ENCODE measurements at places on chromosomes 2 and 18.

DNA sequence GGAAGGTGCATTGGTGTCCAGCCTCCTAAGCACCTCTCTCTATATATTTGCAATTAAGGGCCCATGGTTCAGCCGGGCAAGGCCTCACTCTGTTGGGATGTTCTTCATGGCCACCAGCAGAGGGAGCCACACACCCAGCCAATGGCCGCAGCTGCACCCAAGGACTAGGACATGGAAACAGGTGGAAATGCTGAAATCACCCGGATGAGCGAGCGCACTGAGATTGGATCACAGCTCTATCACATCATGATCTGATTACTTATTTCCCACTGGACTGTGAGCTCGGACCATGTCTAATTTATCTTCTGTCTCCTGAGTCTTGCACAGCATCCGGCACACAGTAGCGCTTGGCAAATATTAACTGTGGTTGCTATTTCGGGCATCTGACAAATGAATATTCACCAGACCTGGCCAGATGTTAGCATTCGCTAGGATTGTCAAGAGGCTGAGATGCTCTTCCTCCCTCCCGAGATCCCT lies 31.2 kb downstream of the KIF3C start:
- peak; percentile 11 for DNase-seq

DNA sequence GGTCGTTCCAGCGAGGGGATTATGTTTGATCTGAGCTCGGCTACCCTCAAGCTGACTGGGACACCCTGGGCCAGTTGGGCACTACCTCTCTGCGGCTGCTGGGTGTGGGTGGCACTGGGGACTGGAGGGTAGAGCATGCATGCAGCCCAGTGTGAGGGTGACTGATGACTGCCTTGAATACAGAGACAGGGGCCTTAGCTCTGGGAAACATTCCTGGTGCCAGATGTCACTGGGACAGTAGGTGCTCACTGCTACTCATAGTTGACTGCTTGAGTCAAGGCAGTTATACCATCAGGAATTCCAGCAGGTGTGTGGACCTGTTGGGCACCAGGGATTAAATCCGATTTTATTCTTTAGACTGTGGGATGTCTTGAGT lies 33.6 kb upstream of the ATP6V1B1 start:
- no peak for DNase-seq

GRCh38 chr2:177651833-177652232 lies 259.3 kb downstream of the AGPS start:
- no peak for DNase-seq

DNA sequence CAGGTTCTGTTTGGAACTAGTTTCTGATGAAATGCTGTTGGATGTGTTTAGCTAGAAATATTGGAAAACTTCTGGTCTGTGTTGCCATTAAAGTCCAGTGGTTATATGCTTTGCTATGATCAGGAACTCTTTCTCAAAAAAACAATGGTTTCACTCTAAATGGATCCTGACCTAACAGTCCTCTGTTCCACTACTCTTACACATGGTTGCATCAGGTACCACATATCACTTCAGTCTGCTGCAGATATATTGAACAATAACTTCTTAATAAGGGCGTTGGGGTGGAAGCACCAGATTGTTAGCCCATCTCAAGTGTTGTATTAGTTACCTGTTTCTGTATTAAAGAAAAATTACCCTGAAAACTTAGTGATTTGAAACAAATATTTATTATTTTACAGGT lies 676.6 kb upstream of the GCFC2 start:
- DNase-seq, result no peak

DNA sequence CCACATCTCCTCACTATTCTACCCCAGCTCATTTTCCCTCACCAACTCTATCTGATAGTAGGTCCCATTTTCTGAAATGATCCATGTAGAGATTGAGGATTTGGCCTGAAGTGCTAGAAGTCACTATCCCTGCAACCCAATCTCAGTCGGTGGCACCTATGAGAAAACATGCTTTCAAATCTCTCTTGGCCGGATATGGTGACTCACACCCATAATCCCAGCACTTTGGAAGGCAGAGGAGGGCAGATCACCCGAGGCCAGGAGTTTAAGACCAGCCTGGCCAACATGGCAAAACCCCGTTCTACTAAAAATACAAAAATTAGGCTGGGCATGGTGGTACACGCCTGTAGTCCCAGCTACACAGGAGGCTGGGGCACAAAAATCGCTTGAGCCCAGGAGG lies 19.1 kb upstream of the MARCHF4 start:
- DNase-seq, result no peak

GRCh38 chr2:231894566-231895380 lies 31.4 kb downstream of the NPPC start:
- DNase-seq, result no peak

GRCh38 chr2:200705305-200706041 lies 106.2 kb upstream of the BZW1 start:
- DNase-seq, result no peak

DNA sequence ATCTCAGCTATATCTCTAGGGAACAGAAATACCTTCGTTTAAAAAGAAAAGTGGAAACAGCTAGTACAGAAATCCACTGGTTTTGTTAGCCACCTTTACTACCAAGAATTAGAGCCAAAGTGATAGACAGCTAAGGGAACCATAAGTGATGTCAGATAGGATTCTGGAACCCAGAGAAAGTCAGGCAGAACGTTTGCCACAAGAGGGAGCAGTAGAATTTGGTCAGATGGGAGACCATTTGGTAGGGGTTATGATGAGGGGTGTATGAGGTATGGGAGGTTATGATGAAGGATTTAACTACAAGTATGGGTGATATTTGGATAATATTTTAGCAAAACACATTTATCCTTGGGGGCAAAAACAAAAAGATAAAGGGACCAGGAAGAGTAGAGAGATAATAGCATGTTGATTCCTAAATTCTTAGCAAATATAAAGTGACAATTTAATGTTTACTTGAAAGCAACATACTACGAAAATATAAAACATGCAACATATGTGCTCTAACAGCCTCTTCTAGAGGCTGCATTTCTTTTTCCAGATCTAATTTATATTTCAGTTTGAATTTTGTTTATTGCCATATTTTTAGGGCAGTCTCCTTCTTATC lies 3.3 kb downstream of the SLC8A1 start:
- DNase-seq, result no peak

DNA sequence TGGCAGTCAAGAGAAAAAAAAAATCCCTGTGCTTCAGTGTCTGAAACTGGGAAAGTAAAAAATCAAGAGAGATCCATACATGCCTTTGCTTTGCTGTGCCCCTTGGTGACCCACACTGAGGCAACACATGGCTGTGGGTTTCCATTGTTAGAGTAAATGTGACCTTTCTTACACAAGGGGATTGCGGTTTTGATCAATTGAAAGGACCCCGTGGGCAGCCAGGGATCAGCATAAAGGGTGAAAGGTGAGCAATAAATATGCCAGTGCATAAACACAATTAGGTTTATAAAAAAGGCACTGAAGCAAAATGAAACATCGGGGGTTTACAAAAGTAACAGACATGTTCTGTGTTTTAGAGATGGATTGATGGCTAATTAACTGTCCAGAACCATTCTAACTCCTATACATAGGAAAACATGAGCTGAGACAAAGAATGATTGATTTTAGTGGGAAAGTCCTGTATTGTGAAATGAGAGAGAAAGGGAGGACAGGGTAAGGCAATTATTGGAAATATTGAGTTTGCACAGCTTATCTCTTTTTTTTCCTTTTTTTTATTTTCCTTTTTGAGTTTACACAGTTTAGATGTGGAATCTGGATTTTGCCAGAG lies 40.7 kb upstream of the BBS5 start:
- DNase-seq, result no peak

- DNase-seq, result no peak
Observed at GRCh38 chr18:38402509-38402908, 836.9 kb upstream of the CELF4 start.

DNA sequence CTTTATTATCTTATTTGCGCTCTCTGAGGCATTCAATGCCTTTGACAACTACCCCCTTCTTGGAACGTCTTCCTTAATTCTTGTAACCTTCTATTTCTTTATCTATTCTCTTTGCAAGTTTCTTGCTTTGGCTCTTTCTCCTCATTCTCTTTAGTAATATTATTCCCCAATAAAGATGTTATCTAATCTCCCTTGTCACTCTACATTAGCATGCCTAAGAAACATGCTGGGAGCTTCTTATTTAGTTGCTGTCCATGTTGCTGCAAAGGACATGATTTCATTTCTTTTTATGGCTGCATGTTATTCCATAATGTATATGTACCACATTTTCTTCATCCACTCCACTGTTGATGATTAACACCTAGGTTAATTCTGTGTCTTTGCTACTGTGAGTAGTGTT lies 113.7 kb downstream of the RDH14 start:
- no peak for DNase-seq

DNA sequence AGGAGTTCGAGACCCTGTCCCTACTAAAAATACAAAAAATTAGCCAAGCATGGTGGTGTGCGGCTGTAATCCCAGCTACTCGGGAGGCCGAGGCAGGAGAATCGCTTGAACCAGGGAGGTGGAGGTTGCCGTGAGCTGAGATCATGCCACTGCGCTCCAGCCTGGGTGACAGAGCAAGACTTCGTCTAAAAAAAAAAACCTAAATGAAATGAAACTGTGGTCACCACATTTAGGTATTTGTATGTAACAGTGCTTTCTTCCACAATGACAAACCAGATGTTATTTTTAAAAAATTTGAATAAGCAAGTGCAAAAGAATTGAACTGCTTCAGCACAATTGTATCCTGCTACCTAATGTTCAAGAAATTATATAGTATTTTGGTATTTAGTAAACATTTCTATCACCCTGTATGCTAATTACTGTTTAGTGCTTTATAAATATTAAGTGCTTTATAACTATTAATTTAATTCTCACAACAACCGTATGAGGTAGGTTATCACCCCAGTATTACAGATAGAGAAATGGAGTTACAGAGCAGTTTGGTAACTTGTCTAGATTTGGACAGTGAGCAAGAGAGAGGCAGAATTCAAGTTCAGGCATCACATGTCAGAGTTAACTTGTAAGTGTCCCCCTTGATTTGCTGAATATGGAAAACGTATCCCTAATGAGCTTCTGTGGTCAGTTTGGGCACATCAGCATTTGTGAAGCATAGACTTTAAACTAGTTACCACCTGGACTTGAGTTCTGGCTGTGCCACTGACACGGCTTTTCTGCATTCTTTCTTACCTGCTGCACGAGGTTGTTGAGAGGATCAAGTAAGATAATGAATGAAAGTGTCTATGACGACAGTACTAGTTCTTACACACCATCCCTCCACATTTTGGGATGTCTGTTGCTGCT lies 14.4 kb downstream of the PHLPP1 start:
- DNase-seq, result no peak
